ENCODE measurements at places on chromosomes 6 and 20.

- DNase-seq = no peak
These were observed 63.3 kb downstream of the TSPYL4 start for GRCh38 chr6:116190550-116190949.

- no peak for DNase-seq
These were observed 1186.0 kb downstream of the KHDRBS2 start for GRCh38 chr6:61100072-61100471.

GRCh38 chr6:145731447-145731846, 3.9 kb downstream of the EPM2A start:
- DNase-seq = no peak

DNA sequence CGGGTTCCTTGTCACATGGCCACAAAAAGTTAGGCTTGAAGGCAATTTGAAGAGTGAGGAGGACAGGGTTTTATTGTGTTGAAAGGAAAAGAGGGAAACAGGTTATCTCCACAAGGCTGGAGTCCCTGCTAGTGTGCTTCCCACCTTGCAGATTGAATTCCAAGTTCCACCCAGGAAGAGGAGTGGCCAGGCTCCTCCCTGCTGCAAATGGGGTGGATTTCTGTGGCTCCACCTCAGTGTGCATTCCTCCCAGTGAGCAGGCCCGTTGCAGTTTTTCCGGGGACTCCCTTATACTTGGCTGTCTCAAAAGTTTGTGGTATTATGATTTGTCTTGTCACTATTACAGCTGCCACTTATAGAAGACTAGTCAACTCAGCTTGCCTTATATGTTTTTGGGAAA, 281.8 kb upstream of the PLCB4 start:
- DNase-seq = no peak

- DNase-seq = no peak
These were observed 230.6 kb downstream of the TSHZ2 start for GRCh38 chr20:53202777-53203176.

DNA sequence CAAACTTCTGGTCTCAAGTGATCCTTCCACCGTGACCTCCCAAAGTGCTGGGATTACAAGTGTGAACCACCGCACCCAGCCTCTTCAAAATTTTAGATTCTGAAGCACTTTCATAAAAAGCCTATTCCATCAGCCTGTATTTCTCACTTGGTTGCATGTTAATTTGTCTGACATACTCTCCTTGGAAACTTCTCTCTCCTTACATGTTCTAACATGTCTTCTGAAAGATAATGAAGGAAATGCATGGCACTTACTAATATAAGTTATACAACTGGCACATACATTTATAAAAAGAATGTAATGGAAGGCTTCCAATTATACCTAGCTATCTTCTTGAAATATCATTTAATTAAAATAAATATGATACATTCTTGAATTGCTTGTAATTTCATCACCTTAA, 597.5 kb downstream of the TBC1D32 start:
- DNase-seq = no peak

DNA sequence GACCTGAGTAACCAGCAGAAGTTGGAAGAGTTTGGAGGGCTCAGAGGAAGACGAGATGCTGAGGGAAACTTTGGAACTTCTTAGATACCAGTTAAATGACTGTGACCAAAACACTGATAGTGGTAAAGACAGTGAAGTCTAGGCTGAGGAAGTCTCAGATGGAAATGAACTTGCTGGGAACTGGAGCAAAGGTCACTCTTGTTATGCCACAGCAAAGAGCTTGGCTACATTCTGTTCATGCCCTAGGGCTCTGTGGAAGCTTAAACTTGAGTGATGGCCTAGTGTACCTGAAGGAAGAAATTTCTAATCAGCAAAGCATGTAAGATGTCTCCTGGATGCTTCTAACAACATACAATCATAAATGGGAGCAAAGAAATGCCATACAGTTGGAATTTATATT, 24.7 kb downstream of the WDR27 start:
- no peak for DNase-seq

GRCh38 chr6:26349964-26350857, 14.8 kb upstream of the BTN3A2 start:
- DNase-seq = no peak
